ENCODE measurements at places on chromosomes 2 and 18. TPM values are rescaled to one million over a fixed set of nuclear protein-coding genes. Genes with fewer than 3 reads are reported as not detected.

Gene DQX1
- total RNA-seq = not detected

Gene POTEF
- 0.06 TPM for total RNA-seq

Gene TGFA
- 0.93 TPM for total RNA-seq

Gene ANKRD62
- not detected for total RNA-seq

Gene HADHA
- total RNA-seq = 144 TPM

Gene FAHD2B
- 3.6 TPM for total RNA-seq

DNA sequence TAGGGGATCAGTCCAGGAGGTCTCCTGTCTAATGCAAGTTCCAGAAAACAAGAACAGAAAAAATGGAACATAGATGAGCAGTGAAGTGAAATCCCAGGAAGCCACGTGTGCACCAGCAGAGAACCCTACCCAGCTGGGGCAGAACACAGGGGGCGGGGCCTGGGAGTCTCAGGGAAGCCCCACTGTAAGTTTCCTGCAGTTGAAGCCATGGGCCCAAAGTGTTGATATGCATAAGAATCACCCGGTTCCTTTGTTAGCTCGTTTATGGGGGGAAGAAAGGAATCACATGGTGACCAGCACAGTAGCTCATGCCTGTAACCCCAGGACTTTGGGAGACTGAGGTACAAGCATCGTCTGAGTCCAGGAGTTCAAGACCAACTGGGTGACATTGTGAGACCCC, 131.3 kb downstream of the INO80D start:
- DNase-seq = no peak

DNA sequence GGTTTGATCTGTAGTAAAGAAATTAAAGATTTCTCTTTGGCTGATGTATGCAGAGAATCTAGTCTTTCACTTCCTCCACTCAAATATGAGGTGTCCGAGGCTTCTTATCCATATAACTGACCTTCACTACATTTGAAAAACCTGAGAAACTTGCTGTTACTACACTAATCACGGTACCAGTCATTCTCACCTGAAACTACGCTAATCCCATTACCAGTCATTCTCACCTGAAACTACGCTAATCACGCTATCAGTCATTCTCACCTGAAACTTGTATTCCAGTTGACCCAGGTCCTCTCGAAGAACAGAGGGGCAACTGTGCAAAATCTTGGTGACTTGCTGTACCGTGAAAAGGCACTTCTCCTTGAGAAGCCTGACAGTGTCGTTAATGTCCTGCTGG, 5.1 kb downstream of the MTERF4 start:
- no peak for DNase-seq

- no peak for DNase-seq
Observed at GRCh38 chr2:160472839-160473251, 20.8 kb downstream of the RBMS1 start.

GRCh38 chr2:78293768-78294167, 731.7 kb upstream of the REG3G start:
- no peak for DNase-seq

- peak; percentile 65 for DNase-seq
Observed at GRCh38 chr2:151828143-151828889, at the start of gene ARL5A. ARL5A (minus strand) TSS chr2:151828421; CDS start chr2:151828176, 245 bp downstream.

- no peak for DNase-seq
Observed at GRCh38 chr2:234919711-234920110, 32.1 kb upstream of the SH3BP4 start.

GRCh38 chr18:8952769-8953760, 149.4 kb upstream of the NDUFV2 start:
- no peak for DNase-seq

DNA sequence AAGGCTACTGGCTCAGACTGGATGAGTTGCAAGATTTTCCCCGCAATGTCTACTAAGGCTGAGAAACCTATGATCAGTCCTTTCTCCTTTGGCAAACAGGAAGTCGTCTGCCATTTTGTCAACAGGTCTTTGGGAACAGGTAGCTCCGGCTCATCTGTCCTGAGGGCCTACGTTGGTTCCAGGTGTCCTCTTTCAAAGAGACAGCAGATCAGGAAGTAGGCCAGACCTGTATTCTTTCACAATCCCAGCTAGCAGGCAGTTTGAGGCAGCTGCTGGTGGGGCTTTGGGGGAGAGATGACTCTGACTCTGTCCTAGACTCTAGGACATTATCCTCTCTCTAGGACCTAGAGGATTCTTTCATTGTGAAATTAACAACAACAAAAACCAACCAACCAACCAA, 98.6 kb downstream of the ACTR2 start:
- no peak for DNase-seq

- DNase-seq = no peak
Observed at GRCh38 chr2:235749121-235749770, 255.4 kb downstream of the AGAP1 start.
